ENCODE measurements at places on chromosomes 11 and 22.

DNA sequence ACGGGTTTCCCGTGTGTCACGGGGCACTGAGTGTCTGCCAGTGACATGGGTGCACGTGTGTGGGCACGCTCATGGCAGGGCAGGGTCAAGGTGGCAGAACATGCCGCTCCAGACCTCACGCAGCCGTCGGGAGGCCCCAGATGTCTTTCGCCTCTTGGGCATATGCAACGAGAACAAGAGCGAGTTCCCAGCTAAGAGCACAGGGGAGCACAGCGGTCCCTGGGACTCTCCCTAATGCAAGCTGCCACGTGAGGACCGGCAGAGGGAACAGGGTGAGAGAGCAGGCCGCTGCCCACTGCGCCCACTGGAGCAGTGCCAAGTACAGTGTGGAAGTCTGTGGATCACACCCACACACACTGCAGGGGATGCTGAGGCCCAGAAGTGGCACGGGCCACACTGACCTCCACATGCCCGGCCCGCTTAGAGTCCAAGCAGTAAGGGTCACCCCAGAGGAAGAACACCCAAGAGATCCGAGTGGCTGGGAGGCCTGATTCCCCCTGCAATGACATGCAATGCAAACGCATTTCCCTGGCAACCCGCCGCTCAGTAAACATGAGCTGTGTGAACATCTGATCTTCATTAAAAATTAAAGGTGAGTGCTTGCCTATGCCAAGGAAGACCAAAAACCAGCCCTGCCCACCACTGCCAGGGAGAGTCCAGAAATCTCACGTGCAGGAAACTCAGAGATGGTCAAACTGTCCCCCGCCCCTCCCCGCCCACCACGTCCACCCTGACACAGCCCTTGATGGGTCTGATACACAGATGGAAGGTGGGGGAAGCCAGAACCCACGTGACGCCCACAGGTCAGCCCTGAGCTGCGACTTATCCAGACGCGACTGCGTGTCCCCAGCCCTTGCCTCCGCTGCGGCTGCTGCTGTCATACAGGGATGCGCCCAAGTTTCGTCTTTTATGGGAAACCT is 11.7 kb downstream of the CERK start:
- no peak for DNase-seq

GRCh38 chr22:49011769-49012648 is 815.7 kb downstream of the BRD1 start:
- DNase-seq, result no peak

- DNase-seq, result no peak
Observed at GRCh38 chr11:111936040-111936540, 1.1 kb upstream of the DIXDC1 start.

- DNase-seq, result peak; percentile 89
Observed at GRCh38 chr11:69446108-69446507, 35.4 kb upstream of the LINC01488 start.

DNA sequence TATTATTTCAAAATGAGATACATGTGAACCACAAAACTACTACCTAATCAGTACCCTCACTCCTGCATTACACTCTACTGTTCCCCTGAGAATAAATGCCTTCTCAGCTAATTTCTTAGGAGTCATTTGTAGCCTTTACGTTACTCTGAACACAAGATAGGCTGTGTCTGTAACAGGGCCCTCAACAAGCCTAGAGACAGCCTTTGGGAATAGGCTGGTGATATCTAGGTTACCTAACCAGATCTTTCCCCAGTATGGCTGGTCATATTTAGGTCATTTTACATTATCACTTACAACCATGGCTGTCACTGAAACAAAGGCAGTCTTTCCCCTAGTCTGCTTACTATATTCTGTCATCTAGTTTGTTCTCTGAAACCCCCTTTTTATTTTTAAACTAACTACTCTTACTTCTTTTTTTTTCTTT is 14.2 kb downstream of the ATM start:
- no peak for DNase-seq

- no peak for DNase-seq
Observed at GRCh38 chr11:45922425-45923082, at the start of gene LARGE2. Gene LARGE2, plus strand, starts transcription at chr11:45922656. Its CDS starts 227 bp downstream, at chr11:45922883.

- no peak for DNase-seq
Observed at GRCh38 chr11:44628730-44629700, 63.6 kb downstream of the CD82 start.

DNA sequence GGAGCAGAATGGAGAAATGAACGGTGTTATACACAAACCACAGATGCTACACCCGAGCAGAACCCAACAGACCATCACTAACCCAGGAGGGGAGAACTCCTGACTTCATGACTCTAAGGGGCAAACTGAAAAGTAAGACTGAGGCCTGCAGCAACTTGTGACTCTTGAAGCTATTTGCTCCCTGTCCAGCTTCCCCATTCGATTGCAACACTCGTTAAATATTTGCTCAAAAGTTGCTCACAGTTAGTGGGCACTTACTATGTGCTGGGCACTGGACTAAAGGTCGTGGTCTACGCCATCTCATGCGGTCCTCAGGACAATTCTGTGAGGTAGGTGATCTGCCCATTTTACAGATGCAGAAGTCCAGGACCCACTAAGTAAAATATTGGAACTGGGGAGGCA is 9.5 kb upstream of the ADA2 start:
- peak; percentile 90 for DNase-seq

All from inflammatory macrophage (primary cell).